Stimulated activated CD8-positive, alpha-beta memory T cell treated with anti-CD3 and anti-CD28 coated beads, Interleukin-15, amount 100 ng/mL, for 4 hours (primary cell): ENCODE measurements at places on chromosomes 3 and 15.

- no peak for DNase-seq
Measured at GRCh38 chr3:116306720-116307119, 138.6 kb downstream of the LSAMP start.

GRCh38 chr3:152646004-152646403, 188.9 kb upstream of the P2RY1 start:
- no peak for DNase-seq

DNA sequence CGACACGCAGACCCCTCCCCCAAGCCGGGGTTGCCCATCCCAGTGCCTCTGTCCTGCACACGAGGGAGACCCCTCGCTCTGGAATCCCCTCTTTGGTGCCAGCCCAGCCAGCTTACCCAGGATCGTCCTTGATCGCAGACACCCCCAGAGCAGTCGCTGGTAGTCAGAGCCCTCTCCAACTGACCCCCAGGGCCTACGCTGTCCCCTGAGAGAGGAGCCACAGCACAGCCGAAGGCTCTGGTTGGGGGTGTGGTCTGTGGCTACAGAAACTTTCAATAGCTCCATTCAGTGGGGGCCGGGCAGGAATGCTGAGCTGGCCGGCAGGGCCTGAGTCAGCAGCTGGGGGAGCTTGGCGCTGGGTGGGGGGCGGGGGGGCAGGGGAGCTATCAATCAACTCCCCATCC, at the start of gene LCTL:
TSS of gene LCTL (minus strand) at position 258 of the 404 bp plus-strand sequence. CDS start 633 bp downstream, outside the sequence.
- no peak for DNase-seq

DNA sequence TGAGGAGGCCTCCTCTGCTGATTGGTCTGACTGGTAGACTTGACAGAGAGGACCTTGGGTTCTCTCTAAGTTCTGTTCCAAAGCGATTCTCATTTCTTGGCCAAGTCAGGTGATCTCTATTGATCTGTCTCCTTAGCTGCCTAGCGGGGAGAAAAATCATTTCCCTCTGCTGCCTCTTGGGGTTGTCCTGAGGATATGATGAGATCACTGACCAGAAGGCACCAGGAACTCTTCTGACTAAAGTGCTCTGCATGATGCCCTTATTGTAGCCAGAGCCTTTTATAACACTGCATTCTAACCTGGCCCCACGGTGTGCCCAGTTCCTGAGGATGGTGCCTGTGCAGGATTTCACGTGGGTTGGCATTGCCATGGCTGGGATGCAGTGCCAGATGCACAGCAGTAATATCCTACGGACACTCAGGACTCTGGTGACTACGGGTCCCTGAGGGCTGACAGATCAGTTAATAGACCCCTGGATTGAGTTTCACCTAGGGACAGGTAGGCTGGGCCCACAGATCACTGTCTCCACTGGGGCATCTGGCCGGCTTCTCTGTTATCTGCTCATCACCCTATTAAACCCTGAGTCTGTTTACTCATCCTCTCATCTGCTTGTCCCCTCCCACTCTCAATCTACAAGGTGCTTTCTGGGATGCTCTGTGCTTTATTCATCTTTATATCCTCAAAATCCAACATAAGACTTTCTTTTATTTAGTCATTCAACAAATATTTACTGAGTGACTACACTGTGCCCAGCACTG, 3.9 kb upstream of the HEG1 start:
- DNase-seq: no peak

GRCh38 chr15:69557020-69557706, 104.5 kb downstream of the RPLP1 start:
- DNase-seq: no peak

DNA sequence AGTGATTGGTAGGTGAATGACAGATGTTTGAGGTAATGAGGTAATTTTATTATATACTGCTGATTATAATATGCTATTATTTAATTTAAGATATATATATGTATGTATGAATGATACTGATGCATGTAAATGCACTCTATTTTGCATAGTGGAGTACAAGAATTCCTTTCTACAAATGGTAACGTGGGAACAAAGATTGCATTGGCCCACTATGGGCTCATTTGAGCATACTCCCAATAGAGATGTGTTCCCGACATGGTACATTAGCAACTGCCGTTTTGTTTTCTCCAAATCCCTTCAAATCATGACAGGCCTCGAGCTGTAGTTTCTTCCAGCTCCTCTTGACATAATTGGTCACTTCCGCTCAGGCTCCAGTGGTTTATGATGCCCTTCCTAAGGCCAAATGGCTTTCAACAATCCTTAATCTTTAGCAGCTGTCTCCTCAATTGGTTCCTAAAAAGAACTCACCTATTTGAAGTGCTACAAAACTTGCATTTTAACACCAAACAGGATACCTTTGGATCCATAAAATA, 266.1 kb downstream of the ADAMTSL3 start:
- DNase-seq: no peak

- DNase-seq: no peak
Measured at GRCh38 chr3:167493244-167493643, 19.4 kb upstream of the SERPINI2 start.

DNA sequence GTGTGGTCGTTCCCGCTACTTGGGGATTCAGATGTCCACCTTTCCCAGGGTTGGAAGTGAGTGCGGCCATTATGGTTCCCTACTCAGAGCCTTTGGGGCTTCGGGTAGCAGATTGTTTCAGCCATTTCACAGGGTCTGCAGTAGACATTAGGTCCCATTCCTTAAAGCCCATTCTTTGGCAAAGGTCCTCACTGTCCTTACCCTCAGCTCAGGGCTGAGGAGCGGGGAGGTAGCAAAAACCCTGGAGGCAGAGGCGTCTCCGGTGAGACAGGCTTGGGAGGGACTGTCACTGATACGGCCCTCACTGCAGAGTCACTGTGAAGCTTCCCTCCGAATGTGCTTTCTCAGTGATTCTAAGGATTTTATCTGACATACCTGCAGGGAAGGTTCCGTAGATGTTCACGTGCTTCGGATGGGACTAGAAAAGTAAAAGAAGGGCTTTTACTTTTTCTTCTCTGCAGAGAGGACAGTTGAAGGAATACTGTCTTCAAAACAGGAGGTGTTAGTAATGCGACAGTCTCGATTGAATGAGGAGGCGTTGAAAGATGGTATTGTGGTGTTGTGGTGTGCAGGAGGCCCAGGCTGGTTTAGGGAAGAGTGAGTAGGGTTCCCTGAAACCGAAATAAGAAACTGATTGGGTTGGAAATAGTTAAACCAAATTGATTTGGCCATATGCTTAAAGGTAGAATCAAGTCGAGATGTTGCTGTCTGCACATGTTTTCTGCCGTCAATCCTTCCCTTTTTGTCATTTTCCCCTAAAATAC, 630 bp downstream of the ATP6V1A start:
- peak; percentile 19 for DNase-seq

DNA sequence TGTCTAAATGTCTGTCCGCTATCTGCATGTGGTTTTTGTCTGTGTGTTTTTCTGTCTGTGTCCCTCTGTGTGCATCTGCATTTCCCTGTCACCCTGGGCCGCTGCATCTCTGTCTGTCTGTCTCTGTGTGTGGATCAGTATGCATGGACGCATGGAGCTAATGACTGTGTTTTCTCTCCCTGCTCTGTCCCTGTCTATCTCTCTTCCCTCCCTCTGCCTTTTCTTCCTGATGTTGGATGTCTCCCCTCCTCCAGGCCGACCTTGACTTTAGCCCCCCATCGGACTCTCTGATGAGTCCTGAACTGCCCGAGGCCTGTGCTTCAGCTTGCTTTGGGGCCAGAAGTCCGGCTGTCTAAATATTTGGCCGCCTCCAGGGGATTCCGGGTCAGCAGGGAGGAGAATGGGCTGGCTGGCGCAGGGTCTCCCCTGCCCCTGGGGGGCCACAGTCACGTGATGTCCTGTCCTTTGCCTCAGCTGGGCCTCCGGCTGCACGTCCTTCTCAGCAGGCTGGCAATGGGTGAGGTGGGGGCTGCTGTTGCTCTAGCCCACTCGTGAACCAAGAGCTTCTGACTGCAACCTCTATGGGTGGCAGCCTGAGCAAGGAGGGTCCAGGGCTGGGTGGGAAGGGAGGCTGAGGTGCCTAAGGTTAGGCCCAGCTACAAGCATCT, 3.7 kb downstream of the SLC38A3 start:
- DNase-seq: no peak

DNA sequence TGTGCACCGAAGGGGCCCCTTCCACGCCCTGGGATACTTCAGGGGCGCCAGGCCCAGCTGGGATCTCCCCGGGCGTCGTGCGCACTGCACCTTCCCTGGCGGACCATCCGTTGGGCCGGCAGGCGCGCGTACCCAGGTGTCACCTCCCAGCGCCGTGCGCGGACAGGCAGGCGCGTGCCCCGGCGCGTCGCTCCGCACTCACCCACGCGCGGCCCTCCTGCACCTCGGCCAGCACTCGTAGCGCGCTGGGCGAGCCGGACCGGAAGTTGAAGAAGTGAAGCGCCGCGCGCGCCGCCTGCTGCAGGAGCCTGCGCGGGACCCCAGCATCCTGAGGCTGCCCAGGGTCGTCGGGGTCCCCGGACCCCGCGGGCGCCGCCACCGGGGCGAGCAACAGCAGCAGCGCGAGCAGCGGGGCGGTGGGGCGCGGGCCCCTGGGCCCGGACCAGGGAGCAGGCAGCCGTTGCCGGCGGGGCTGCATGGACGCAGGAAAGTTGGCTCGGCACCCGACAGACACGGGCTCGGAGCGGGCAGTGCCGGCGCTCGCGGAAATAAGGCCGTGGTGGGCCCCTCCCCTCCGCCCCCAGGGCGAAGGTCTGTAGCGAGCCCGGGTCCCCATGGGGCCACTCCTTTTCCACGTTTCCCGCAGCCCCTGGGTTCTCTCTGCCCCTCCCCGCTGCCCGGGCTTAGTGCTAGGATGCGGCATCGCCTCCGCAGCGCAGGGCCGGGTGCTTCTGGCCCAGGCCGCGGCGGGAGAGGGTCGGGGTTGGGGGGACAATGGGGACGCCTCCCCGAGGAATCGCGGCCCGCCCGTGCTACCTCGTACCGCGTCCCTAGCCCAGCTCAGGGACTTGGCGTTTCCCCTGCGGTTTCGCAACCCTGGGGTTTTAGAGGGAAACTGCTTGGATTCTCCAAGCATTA, at the start of gene RARRES1:
TSS of gene RARRES1 (minus strand) at position 520 of the 918 bp plus-strand sequence. CDS start at position 478, 42 bp downstream.
- peak; percentile 9 for DNase-seq

DNA sequence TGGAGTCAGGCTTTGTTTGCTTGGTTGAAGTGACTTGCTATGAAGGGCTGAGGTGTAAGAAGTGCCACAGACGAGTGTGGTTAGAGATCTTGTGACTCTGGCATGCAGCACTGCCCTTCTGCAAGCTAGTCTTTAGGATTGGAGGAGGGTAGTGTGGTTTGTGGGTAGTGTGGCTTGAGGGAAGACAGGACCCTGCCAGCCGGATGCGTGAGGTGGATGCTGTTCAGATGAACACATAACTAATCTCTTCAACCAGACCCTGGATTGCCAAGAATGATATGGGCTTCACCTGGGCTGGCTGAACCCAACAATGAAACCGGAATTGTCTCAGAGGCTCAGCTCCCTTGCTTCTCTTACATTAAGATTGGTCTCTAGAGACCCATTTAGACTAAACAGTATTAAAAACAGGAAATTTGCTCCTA, 32.7 kb downstream of the STARD9 start:
- DNase-seq: peak; percentile 2

DNA sequence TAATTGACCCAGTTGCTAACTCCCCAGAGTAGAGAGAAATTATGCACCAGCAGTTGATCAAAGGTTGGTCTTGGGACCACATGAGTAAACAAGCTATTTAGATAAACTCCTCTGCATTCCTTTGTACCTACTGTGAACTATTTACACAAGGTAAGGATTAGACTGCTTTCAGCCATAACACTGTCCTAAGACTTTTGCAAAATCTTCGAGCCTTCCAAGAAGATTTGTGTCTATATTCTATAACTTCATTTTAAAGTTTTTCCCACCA, 108.5 kb upstream of the UNC13C start:
- no peak for DNase-seq

GRCh38 chr3:176041812-176042211, 1155.5 kb downstream of the TBL1XR1 start:
- no peak for DNase-seq

DNA sequence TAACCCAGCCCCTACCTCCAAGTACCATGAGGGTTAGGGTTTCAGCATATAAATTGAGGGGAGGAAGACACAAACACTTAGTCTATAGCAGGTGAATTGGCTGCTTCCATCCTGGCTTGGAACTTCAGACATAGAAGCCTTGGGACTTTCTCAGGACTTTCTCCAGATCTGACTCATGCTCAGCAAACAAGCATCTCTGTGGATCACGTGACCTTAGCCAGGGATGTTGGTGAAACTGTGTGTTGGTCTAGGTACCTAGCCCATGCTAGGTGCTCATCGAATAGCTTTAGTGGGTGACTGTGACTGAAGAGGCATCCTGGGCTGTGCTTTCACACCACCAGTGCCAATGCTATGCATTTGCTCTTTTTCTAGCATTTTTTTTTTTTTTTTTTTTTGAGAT, 58.9 kb downstream of the CD47 start:
- no peak for DNase-seq

DNA sequence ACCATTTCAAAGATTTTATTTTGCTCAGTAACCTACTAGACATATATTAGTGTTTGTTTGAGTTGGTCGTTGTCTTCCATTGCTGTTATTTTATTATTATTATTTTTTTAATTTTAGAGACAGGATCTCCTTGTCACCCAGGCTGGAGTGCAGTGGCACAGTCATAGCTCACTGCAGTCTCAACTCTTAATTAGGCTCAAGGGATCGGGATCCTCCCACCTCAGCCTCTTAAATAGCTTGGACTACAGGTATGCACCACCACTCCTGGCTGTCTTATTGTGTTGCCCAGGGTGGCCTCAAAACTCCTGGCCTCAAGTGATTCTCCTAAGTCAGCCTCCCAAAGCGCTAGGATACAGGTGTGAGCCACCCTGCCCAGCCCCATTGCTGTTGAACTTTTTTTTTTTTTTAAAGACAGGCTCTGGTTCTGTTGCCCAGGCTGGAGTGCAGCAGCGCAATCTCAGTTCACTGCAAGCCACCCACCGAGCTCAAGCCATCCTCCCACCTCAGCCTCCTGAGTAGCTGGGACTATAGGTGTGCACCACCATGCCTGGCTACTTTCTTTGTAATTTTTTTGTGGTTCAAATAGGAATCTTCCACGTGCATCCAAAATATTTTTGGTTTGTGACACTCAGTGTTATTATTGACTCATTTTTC, 18.2 kb downstream of the SETD5 start:
- no peak for DNase-seq

DNA sequence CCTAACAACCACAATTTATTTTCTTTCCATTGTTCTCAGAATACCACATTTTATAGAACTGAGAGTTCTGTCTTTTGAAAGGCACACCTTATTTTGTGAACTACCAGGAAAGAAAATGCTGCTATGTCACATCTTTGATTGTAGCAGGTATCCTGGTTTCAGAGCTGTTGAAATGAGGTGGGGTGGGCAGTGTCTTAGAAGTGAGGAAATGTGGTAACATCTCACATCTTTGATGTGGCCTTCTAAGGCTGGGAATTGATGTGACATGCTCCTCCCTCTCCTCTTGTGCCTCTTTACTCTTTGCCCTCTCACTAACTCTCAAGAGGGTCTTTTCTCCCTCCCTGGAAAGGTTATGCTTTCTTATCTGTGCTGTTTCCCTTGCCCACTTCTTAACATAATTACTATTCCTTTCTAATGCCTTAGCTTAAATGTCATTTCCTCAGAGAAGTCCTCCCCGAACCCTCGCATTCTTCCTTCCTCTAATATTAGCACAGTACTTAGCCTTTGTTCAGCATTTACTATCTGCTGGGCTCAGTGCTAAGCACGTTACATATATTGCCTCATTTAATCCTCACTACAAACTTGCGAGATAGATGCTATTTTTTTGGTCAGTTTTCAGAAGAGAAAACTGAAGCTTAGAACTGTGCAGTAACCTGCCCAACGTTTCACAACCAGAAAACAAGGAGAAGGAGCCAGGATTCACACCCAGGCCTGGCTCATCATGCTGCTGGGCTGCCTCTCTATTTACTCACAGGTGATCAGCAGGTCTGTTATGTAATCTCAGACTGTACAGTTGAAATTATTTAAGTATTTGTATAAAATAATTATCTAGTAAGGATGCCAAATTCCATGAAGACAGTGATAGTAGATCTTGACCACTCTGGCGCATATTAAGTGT, 24.0 kb upstream of the SPTSSB start:
- no peak for DNase-seq
